GM12892 (cell line): ENCODE measurements at places on chromosomes 1 and 21.

DNA sequence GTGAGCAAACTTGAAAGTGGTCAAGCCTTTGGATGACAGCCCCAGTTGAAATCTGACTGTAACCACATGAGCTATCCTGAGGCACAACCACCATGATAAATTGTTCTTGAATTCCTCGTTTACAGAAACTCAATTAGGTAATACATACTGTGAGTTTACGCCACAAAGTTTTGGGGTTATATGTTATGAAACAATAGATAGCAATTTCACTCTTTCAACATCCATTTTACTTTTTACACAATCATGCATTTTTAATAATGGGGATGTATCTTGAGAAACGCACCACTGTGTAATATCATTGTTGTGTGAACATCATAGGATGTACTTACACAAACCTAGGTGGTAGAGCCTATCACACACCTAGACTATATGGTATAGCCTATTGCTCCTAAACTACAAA is 35.4 kb downstream of the OR2C3 start:
- no peak for DNase-seq

DNA sequence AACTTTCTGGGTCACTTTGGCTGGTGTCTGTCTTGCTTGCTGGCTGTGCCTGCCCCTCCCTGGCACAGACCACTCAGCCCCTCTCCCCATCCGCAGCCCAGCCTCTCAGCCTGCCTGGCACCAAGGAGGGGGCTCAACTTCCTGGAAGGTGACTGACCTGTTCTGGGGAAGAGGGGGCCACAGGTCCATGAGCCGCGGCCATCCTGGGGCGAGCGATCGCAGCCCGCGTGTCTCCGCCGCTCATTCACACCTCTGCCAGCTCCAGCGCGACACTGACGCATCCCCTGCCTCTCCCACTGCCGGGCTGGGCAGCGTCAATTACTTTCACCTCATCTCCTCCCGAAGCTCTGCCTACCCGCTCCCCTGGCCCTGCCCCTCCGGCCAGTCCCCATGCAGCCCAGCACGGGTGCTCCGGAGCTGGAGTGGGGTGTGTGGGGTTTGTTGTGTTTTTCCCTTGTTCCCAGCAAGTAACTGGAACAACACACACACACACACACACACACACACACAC is 14.3 kb downstream of the SLC6A9 start:
- DNase-seq, result no peak

- no peak for DNase-seq
Observed at GRCh38 chr1:237574536-237574935, 316.2 kb downstream of the ZP4 start.

GRCh38 chr1:166489670-166490436 is 323.1 kb upstream of the FAM78B start:
- no peak for DNase-seq

GRCh38 chr1:91024481-91025119 is 2.8 kb upstream of the ZNF644 start:
- DNase-seq, result no peak

DNA sequence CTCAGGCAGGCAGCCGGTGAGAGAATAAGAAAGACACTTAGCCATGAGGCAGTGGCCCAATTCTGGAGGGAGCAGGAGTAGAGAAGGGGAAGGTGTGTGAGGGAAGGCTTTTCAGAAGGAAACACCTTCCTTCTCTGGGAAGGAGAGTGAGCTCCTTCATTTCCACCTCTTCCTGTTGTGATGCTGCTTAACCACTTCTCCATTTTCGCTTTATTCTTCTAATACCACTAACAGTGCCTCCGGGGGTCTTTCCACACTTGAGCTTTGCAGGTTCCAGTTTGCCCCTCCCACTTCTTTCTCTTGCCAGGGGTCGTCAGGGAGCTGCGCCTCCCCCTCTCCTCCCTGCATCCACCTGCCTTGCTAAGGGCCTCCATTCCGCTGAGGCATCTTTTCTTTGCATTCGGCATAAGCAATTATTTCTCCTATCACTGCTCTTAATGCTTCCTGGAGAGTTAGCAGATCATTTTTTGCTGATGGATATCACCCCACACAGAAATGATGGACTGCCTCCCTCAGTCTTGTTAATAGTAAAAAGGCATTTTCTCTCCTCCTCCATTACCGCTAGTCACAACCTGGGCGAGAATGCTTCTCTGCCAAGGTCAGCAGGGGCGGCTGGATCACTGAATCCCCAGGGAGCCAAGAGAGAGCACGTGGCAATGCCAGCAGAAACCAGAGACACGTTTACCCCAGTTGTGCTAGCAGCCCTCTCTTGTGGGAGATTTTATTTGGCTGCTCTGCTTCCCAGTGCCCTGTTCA is 74.8 kb downstream of the ELAVL4 start:
- no peak for DNase-seq
